Occipital lobe (tissue), 3 donors: ENCODE measurements at places on chromosomes 2 and 18. TPM values are rescaled to one million over a fixed set of nuclear protein-coding genes. Genes with fewer than 3 reads are reported as not detected.

- no peak for DNase-seq
Measured at GRCh38 chr2:36963106-36963505, 3.2 kb downstream of the STRN start.

DNA sequence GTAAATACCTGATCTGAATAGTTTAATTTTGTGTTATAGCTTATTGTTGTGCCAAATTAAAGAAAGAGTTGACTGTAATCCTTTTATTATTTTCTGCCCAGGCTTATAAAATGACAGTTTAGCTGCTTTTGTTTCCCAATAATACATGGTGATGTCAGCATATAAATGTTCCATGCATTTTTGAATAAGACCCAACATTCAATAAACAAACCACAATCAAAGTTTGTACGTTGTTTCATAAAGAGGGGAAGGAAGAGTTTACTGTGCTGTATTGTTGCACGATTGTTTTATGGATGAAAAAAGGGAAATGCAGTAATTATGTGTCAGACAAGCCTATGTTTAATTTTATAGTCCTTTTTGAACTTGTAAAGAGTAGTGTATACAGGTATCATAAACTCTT lies 177.2 kb upstream of the SCN7A start:
- DNase-seq, result no peak

DNA sequence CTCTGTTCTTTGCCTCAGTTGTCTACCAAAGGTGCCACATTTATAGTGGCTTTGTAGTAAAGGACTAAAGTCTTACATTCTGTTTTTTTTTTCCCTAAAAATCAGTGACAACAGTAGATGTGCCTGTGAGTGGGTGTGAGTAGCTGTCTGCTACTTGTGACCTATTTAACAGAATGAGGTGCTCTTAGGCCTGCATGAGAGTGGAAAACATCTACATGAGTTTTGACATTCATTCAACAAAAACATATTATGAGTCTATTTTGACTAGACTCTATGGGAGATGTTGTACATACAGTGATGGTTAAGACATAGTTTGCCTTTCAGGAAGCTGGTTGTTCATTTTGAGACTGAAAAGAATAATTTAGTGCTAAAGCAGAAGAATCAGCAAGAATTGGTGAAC lies 36.7 kb downstream of the IL1R2 start:
- DNase-seq, result no peak

DNA sequence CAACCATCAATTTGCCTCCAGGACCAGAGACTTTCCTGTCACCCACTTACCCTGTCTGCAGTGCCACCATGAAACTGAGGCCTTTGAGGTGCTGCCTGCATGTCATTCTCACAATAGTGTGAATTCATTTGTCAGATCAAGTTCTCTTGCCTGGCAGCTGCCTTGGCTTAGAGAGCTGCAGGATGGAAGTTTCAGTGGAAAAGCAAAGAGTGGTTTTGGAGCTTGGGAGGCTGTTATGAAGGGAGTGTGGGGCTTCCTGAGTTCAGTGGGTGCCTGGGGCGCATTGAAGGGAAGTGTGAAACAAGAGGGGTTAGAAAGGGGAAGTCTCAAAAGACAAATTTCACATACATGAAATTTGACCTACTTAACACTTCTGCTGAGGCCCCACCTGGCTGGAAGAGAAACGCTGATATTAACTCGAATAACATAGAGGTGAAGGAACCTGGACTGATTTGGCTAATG lies 7.9 kb upstream of the LBH start:
- no peak for DNase-seq

DNA sequence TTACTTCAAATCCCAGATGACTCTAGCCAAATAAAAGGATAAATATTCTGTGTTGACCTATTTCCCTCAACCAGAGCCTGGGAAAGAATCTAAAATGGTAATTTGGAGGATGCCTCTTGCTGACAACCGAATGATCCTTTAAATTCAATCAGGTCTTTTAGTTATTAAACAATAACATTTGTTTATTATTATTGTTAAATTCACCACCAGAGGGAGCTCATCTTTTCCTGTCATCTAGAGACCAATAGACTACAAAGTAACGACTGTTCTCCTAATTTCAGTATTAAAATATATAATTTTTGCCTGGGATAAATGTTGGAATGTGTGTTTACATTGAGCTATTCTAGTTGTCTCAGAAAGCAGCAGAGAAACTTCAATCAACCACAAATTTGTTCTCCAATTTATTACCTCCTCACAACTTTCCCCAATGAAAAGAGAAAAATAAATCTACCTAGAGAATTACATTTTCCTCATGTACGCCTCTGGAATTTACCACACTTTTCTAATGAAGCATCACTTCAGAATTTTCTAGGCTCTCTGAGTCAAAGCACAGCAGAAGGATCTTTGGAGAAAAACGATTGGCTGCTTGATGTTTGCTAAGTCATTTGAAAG lies 142.7 kb downstream of the SCG2 start:
- DNase-seq, result no peak

DNA sequence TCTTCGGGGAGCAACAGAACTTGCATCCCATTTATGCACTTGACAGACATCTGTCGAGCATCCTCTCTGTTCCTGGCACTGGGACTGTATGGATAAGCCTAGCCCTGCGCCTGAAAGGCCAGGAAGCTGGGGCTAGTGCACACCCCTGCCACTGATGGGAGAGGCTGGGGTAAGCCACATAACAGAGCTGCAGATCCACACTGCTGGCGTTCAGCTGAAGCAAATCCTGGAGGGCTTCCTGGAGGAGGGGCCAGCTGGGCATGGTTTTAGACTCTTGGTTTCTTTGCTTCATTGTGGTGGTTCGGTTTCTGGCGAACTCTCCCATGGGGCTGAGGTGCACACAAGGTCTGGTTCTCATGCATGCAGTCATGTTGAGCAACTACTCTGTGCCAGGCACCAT lies 45.5 kb upstream of the FOSL2 start:
- DNase-seq, result no peak

GRCh38 chr2:234420408-234420807 lies 76.5 kb downstream of the ARL4C start:
- no peak for DNase-seq

GRCh38 chr2:37866171-37866934 lies 58.7 kb upstream of the RMDN2 start:
- DNase-seq, result no peak

DNA sequence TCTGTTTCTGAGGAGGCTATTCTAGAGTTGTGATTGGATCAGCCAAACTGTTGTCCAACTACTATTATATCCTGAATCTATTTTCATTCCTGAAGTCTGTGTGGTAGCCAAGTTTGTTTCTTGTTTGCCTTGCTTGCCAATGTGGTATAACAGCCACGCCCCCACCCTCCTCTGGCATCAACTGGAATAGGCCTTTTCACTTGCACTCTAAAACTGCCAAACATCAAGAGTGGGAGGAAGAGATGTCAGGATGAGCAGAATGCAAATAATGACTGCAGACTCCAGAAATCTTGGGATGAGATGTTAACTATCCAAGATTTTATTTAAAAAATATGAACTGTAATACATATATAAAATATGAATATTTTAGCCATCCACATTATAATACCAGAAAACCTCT lies 246.1 kb downstream of the NRXN1 start:
- peak; percentile 22 for DNase-seq

GRCh38 chr2:46974659-46975058 lies 59.1 kb upstream of the MCFD2 start:
- DNase-seq, result no peak

DNA sequence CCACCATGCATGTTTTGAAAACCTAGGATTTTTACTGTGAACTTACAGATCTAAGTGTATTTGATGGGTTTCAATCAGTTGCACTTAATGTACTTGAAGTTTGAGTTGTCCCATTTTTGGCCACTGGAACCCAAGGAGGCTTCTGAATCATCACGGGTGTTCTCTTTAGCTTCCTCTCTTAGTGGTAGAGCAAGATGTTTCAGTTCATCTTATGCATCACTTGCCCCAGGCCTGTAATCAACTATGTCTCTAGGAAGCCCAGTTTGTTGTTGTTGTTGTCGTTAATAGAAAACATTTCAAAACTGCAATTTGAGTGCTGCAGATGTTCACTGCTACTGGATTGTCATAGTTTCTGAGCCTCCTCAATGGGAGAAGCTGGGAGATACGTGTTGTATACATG lies 97.0 kb downstream of the FHOD3 start:
- no peak for DNase-seq

GRCh38 chr2:10297959-10298531 lies 4.7 kb upstream of the HPCAL1 start:
- no peak for DNase-seq

DNA sequence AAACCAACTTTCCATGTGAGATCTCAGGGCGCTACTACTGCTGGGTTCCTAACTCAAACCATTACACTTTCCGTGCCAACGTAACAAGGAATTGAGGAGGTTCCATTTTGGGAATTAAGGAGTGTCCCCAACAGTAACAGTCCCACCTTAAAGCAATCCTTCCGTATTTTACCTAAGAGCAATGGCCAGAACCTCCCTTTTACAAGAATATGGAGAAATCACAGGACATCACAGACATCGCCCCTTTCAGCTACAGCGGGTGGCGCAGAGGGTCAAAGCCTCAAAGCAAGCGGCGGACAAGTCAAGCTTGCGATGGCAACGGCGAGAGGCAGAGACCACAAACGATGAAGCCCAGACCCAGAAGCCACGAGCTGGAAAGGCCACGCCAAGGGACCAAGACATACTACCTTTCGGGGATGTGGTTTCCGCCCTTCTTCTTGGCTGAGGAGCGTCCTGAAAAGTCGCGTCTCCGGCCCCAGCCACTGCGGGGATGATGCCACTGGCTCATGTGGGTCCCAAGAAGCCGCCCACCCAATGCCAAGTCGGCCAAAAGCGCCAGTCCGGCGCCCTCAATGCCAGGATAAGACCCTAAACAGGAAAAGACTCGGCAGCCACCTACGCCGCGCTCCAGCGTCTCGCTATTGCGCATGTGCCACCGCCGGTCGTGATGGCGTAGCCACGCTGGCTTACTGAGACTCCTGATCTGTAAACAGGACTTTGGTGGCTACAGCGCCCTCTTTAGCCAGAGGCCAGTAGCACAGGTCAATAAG lies at the start of gene DUSP11:
Gene DUSP11 (minus strand): TSS at position 637 of the 770 bp plus-strand sequence. CDS start 129 bp downstream, at position 508.
- peak; percentile 86 for DNase-seq

DNA sequence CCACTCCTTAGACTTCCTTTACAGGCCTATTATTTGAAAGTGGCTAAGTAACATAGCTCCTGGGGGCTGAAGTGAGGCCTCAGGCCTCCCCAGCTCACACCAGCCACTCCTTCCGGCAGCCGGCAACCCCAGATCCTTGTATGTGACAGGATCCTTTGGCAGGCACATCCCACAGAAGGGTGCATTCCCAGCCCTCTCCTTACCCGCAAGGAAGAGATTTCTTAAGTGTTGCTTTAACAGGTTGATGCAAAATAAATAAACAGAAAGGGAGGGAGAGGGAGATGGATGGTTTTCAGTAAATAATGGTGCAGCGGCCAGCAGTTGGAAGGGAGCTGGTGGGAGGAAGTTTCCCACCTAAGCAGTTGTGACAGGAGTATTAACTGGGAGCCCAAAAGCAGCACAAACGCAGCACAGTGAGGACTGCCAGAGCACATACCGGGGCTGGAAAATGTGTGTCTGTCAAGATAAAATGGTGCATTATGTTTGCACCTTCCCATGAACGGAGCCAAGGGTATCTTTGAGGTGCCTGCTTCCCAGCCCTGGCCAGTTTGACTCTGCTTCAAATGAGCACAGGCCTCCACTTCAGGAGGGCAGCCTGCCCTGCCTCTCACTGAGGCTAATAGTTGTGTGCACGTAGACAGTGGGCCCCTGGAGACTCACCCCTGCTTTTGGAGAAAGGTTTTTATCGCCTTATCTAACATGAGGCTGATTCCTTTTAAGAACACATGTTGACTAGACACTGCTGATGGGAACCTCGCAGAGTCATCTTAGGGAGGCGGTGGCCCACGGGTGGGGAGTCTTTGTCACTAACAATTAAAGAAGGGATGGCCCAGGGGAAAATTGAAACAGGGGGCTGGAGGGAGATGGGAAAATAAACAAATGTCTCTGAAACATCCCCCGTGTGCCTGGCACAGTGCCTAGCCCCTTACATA lies 32.8 kb downstream of the NRP2 start:
- DNase-seq, result no peak

DNA sequence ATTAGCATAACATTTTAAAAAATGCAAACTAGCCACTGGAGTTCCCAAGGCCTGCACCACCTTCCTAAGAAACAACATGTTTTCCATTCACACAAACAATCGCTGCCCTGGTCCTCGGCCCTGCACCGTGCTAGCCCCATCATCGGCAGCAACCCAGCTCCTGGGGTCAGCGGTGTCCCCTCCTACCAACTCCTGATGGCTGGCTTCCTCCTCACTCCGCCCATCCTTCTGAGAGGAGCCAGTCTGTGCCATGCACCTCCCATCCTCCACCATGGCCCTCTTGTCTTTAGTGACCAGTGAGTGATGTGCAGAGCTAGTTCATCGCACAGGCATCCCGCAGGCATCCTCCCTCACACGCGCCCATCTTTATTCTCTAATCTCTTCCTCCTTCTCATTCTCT lies 81.9 kb downstream of the LONRF2 start:
- no peak for DNase-seq

GRCh38 chr2:240127191-240127750 lies 8.8 kb downstream of the COPS9 start:
- no peak for DNase-seq

GRCh38 chr2:216349366-216349765 lies 22.9 kb downstream of the MARCHF4 start:
- DNase-seq, result no peak

DNA sequence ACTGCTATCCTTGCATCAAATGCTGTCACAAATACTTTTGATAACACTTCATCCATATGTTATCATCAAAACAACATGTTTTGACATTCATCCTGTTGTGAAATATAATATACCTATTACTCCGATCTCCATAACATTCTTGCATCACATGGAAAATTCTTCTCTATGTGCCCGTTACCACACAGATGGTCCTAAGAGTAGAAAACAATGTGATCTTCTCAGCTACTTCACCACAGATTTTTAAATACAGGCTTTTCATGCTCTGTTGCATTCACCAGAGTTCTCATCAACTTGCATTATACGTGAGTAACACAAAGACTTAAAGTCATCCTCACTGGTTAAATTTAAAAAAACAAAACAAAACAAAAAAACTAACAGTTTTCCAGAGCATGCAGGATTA lies 1603.3 kb upstream of the ZEB2 start:
- no peak for DNase-seq

DNA sequence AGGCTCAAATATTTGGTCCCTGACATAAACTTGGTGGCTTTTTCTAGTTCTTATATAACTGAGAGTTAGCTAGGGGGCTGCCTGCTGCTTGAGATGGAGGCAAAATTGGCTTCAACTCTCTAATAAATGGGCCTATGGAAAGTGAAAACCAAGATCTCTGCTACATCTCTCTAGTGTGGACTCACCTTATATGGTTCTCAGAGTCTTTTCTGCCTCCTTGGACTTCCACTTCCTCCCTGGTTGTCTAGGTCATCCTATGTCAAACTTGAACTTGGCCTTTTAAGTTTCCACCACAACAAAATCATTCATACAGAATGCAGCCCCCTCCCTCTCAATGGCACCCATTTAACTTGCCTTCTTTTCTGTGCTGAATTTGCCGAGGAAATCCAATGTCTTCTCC lies 23.9 kb upstream of the ARHGAP25 start:
- DNase-seq, result no peak

Gene TNS1
- 3.1 TPM for total RNA-seq

Gene LAMA1
- 15.1 TPM for total RNA-seq

Gene IL1F10
- not detected for total RNA-seq

Gene ANKRD36B
- total RNA-seq, result 260 TPM

Gene GAD1
- 58.2 TPM for total RNA-seq

Gene ARHGAP15
- 14.2 TPM for total RNA-seq

Gene DSC3
- total RNA-seq, result 0.78 TPM

Gene CTAGE1
- total RNA-seq, result not detected

Gene DUSP19
- 19.3 TPM for total RNA-seq

Gene DNPEP
- total RNA-seq, result 17.5 TPM

Gene NAT8
- total RNA-seq, result not detected

Gene ANKRD30BL
- 27.9 TPM for total RNA-seq

Gene SLC40A1
- 43.0 TPM for total RNA-seq
